ENCODE measurements at places on chromosomes 2 and 18.

DNA sequence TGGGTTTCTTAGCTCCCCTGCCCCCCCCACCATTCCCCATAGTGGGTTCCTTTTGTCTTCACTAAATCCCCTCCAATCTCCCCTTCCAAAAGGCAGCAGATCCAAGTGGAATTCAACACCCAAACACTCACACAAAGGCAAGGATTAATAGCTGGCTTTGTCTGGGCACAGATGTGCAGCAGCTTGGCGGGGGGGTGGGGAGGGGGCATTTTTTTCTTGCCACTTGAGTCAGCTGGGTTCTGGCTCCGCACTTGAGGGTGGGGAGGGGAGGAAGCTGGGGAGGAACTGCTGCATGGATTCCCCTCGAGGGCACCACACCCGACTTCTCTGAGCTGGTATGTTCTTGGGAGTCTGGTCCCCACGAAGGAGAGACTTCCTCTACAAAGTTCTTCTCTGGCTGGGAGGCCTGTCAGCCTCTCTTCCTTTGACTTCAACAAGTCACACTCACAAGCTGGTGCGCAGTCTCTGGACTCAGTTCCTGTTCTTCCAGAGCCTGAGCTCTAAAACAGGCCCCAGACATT lies 36.0 kb downstream of the SERTAD2 start:
- DNase-seq, result no peak

DNA sequence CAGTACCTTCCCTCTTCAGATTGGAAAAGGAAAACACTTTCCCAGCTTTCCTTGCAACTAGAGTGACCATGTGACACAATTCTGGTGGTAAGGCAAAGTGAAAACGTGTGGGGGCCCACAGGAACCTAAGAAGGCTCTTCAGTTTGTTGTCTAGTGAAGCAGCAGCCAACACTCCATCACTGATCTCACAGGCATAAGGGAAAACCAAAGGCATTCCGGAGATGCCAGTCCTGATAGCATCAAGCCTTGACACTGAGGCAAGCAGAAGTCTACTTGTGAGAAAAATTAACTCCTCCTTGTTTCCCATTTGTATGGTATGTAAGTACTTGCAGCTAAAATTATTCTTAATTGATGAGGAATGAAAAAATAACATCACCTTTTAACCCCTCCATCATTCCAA lies 88.3 kb downstream of the ETAA1 start:
- DNase-seq, result no peak

DNA sequence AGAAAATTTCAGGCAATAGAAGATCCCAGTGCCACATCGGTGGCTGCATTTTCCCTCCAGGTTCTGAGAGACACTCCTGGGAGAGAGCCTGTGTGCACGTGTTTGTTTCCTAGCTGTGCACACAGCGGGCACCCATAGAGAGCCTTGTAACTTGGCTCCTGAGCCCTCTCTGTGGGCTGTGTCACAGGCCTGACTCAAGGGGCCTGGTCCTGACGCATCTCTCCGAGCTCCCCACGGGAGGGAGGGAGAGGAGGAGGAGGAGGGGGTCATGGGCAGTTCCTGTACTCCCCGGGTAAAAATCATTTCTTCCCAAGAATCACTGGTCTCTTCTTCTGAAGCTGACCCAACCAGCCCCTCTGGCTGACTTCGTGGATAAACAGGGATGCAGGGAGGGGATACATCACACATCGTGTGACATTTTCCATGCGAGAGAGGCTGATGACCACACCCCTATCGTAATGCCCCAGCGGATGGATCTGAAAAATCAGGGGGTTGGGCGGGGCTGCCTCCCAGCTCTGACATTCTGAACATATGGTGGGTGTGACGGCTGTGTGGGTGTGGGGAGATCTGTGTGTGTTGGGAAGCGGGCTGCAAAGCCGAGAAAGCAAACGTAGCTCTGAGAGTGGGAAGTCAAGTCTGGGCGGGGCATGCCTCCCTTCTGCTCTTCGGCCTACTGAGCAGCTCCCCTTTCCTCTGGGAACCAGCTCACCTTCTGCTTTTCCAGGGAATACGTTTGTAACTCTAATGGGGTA lies 308.3 kb upstream of the HS6ST1 start:
- DNase-seq, result no peak

GRCh38 chr2:61144697-61145268 lies 17.2 kb upstream of the C2orf74 start:
- peak; percentile 84 for DNase-seq

DNA sequence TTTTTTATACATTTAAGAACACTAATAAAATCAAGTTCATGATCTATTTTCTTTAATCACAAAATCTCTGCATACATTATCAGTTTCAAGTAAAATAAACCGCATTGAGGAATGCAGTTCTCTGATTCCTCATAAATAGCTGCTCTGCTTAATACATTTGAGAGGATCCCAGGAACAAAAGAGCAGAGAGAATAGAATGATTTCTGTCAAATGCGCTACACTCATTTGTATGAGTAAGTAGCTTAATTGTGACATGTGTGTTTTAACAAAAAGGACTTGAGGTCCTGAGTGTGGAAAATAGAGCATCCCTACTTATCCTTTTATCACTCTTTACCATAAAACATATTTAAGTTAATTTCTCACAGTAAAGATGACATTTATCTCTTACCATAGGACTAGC lies 134.0 kb downstream of the PID1 start:
- no peak for DNase-seq

- no peak for DNase-seq
Observed at GRCh38 chr2:144402251-144402650, 117.7 kb downstream of the ZEB2 start.

GRCh38 chr2:71934320-71934593 lies 213.4 kb downstream of the CYP26B1 start:
- no peak for DNase-seq

DNA sequence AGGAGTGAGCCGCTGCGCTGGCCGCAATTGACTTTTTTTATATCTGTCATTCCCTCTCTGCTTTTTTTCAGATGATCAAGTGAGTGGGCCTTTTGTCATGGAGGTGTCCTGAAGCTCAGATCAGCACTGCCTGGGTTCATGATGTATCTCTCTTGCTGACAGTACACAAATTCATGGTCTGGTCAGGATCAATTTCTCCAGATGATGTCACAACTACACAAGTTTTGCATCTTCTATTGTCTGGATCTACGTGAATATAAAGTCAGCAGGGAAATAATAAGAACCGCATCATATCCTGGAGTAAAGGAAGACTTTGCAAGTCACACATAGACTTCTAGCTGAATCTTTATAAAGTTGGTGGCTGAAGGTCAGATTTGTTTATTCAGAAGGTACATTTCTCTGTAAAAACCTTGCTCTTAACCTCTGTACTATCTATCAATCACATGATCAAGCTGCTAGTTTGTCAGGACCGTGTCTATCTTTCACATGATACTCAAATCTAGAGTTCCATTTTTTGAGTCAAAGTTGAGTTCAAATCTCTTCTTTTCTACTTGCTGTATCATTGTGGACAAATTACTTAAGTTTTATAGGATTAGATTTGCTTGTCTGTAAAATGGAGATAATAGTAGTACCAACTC lies 13.1 kb upstream of the CD28 start:
- DNase-seq, result no peak

DNA sequence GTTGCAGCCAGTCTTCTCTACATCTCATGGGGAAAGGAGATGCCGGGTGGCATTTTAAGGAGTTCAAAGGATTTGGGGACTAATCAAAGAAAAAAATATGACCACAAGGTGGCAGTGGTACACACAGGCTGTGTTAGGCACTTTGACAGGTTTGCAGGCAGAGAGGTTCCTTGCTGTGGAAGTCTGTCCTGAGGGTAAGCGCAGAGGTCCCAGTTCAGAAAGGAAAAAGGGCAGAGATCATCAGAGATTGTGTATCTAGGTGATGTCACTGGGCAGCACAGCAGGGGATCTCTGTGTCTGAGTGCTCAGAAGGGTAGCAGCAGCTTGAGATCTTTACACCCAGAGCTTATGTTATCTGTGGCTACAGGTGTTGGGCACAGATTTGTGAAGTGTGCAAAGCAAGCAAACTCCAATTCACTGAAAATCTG lies 231.4 kb downstream of the LRRTM1 start:
- DNase-seq, result no peak

DNA sequence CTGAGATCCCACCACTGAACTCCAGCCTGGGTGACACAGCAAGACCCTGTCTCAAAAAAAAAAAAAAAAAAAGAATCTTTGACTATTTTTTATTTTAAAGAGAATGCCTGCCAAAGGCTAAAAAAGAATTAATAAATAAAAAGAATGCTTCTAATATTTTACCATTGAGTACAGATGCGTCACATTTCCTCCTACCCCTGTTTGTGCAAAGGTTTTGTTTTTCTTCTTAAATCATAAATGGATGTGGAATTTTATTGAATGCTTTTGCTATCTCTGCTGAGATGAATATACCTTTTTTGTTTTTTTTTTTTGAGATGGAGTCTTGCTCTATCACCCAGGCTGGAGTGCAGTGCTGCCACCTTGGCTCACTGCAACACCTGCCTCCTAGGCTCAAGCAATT lies 22.8 kb downstream of the CYBRD1 start:
- no peak for DNase-seq

GRCh38 chr18:58148954-58149471 lies 105.0 kb downstream of the NEDD4L start:
- no peak for DNase-seq

GRCh38 chr18:56267334-56267733 lies 371.1 kb downstream of the TXNL1 start:
- no peak for DNase-seq

DNA sequence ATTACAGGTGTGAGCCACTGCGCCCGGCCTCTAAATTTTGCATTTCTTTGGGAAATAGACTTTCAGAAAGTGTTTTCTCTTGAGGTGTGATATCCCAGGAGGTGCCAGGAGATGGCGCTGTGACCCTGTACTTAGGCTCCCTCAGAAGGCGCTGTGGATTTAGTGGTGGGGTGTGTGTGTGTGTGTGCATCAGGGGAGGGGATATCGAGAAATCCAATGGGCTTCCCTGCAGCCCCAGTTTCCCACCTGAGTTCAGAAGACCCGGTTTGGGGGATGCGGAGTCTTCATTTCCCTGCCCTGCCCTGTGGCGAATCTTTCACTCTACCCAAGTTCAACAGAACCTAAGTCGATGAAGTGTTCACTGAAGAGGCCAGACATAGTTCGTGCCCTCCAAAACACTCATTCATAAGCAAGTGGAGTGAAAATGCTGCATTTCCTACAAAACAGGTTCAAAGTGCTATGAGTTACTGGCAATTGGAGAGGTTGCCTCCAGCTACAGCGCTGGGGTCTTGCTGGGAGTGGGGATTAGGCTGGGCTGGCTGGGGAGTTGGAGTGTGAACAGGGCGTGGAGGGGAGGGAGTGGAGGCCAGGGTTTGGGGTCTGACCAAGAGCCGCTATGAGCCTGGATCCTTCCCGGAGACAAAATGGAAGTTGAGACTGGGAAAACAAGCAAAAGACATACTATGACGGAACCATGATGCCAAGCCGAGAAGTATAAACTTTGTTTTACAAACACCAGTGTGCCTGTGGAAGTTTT lies 6.5 kb upstream of the WNT6 start:
- no peak for DNase-seq

- DNase-seq, result no peak
Observed at GRCh38 chr18:59623456-59624368, 73.5 kb downstream of the CCBE1 start.

DNA sequence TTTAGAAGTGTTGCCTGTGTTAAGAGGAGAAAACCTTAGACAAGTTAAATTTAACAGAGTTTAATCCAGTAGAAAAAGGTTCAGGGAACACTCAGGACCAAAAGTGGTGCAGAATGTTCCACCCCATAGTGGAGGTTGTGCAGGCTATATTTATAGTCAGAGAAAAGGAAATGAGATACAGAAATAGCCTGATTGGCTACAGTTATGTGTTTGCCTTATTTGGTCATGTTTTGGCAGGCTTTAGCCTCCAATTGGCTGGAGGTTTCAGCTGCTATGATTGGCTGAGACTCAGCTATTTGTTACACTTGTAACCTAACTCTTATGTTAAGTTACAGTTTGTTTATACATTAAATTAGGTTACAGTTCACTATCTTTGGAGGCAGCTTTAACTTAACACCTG lies 4.2 kb downstream of the STAMBP start:
- no peak for DNase-seq

Data from stimulated activated CD8-positive, alpha-beta memory T cell treated with anti-CD3 and anti-CD28 coated beads, Interleukin-15, amount 100 ng/mL, for 4 hours (primary cell).